ENCODE measurements at places on chromosomes 3 and 15. TPM values are rescaled to one million over a fixed set of nuclear protein-coding genes. Genes with fewer than 3 reads are reported as not detected.

PML gene
- polyA plus RNA-seq: 21.4 TPM

PDZRN3 gene
- not detected for polyA plus RNA-seq

DNA sequence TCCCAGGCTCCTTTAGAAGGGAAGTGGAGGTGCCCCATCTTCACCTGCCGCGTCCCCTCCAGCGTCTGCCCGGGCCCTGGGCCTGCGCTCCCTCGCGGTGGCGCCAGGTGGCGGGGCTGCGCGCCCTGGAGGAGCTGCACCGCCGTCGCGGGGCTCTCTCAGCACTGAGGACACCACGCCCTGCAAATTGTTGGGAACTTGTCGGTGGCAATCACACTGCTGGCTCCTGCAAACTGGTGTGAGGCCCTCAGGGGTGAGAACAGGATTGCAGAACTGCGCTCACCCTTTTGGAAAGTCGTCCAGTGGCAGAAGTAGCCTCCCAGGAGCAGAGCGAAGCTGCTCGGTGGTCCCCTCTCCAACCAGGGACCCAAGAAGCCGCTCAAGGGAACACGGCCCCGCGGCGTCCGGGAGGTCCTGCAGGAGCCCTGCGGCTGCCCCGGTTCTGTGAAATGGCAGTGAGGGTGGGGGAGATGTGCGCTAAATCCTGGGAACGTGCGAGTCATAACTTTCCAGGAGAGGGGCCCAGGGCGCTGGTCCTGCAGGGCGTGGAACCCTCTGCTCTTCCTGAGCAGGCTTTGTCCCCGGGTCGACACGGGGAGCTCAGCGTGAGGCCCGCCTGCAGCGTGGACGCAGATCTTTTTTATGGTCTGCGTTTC, 995 bp upstream of the LRRK1 start:
- H3K36me3 ChIP-seq: no peaks in the 10 kb centered on the region
- peak overlapping the region; percentile 96 for H3K4me3 ChIP-seq
- peaks cover 37% of the 10 kb centered on the region for H3K4me1 ChIP-seq
- H3K27ac ChIP-seq: peak overlapping the region; percentile 72

DNA sequence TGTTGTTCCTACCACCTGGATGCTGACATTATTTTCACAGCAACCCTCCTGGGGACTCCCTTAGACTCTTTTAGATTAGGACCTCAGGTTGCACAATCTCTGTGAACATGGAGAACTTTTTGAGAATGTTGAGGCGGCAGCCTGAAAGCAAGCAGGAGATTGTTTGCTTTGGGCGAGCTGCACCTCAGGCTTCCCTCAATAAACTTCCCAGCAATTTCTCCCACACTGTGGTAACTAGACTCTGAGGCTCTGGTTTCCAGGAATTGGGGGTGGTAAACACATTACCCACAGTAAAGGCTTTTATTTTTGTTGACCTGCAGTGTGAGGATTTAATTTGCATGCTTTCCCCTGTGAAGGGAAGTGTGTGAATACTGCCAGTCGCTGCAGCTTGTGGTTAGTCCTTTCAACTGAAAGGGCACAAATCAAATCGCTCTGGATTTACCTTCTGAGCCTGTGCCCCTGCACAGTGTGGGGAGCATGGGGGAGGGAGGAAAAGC, 35.2 kb upstream of the SIAH2 start:
- no peaks in the 10 kb centered on the region for H3K36me3 ChIP-seq
- H3K27me3 ChIP-seq: peaks cover 9% of the 10 kb centered on the region
- H3K4me1 ChIP-seq: peaks cover 8% of the 10 kb centered on the region
- no peak for DNase-seq

DNA sequence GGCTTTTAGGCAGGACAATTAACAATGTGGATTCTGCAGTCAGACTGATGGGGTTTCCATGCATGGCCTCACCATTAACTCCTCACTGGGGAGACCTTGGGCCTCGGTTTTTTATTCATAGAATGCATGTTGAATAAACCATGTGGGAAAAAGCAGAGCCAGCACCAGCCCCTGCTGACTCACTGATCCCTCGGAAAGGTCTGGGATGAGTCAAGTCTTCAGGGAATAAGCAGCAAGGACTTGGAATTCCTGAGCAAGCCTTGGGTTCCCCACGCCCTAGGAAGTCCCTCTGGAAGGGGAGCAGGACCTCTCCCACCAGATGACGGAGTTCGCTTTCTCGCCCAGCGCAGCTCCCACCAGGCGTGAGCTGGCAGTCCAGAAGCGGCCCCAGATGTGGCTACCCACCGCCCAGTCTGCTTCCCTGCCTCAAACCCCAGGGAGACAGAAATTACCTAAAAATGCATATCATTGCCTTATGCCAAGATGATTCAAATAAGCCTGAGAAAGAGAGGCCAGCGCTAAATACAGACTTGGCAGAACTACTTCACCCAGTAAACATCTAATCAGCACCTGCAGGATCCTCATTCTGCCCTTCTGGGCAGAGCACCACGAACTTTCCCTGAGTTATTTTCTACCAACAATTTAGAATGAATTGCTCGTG, 45.4 kb downstream of the BTD start:
- peak overlapping the region; percentile 75 for H3K4me3 ChIP-seq
- no peaks in the 10 kb centered on the region for H3K27me3 ChIP-seq
- H3K27ac ChIP-seq: peak overlapping the region; percentile 90
- H3K4me1 ChIP-seq: peaks cover 50% of the 10 kb centered on the region
- H3K36me3 ChIP-seq: peaks cover 1% of the 10 kb centered on the region

GRCh38 chr3:159632128-159632527, 356.5 kb upstream of the IL12A start:
- no peaks in the 10 kb centered on the region for H3K27me3 ChIP-seq
- no peak for DNase-seq

All from naive B cell (primary cell).